CD4-positive, alpha-beta T cell (primary cell): ENCODE measurements at places on chromosomes 12 and 14.

DNA sequence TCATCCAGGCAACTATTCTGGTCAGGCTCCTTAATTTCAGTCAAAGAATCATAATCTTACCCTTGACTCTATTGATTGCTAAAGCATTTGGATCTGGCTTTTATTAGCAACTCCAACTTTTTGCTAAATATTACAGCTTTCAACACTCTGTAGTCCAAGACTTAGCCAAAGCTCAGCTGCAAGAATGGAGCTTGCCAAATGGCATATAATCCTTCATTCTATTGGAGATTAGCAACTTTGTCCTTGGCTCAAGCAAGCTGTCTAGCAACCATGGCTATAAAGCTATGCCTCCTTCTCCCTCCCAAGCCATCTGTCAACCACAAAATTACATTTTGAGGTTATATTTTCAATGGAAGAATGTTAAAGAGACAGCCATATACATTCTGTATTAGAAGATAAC, 23.1 kb upstream of the NID2 start:
- no peak for DNase-seq

GRCh38 chr12:113777751-113778150, 188.4 kb downstream of the RBM19 start:
- DNase-seq = no peak

GRCh38 chr12:130547480-130548155, 168.5 kb downstream of the RIMBP2 start:
- no peak for DNase-seq

DNA sequence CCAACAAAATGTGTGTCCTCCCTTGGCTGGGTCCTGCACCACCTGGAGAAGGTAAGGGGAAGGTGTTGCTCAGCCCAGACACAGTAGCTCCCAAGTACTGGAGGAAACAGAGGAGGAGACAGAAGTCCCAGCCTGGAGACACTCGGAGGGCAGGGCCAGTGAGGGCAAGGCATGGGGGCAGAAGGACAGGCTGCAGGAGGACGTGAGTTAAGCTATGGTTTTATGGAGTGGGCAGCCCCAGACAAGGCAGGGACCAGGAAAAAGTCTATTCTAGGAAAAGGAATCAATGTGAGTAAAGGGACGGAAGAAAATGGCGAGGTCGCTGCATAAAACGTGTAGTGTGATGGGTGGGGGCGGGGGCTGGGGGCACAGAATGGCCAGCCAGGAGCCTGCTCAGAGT, 210.1 kb upstream of the DIO3 start:
- DNase-seq = no peak

DNA sequence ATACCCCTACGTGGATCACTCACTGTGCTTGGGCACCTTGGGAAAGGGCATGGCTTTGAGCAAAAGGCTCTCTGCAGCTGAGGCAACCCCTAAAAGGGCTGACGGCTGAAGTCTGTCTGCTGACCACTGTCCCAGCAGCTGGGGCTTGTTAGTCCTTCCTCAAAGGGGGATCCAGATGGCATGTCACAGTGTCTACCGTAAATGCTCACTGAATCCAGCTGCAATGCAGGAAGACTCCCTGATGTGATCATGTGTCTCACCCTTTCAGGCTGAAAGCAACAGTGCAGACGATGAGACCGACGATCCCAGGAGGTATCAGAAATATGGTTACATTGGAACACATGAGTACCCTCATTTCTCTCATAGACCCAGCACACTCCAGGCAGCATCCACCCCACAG, 12.4 kb downstream of the OAS1 start:
- DNase-seq = no peak

GRCh38 chr12:93684716-93685115, 7.5 kb downstream of the CRADD start:
- DNase-seq = no peak

DNA sequence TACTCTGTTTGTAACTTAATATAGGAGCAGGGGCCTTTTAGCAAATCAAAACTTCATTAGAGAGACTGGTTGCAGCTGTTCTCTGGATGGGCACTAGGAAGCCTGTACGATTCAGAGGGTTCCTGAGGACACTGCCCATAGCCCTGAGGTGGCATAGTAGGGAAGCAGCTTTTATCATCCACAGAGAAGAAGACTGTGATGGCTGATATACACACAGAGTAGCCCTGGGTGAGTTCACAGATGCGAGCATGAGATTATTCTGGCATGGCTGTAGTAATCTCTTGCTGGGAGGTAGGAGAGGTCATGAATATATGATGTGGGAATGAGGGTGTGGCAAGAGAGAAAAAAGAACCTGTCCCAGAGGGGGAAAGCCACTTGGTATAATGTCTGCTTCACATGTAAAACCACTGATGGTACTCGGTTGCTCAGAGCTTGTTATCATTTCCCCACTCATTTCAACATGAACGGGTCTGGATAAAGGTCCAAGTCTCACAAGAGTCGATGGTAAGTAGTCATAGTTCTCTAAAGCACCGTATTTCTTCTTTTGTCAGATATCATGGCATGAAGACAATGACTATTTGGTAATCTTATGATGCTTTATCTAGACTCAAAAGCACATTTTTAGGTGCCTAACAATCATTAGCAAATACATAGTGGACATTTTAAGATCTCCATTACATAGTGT, 52.0 kb downstream of the PEBP1 start:
- no peak for DNase-seq

- DNase-seq = no peak
These were observed 180.3 kb downstream of the RMST start for GRCh38 chr12:97642911-97643310.
